Posterior vena cava (tissue), 2 donors: ENCODE measurements at places on chromosomes 13 and 19. TPM values are rescaled to one million over a fixed set of nuclear protein-coding genes. Genes with fewer than 3 reads are reported as not detected.

SLC10A2 gene
- total RNA-seq: not detected

ACP4 gene
- not detected for total RNA-seq

LRRC8E gene
- not detected for total RNA-seq

ZNF536 gene
- total RNA-seq: 2.8 TPM

PRKD2 gene
- 25.6 TPM for total RNA-seq

RETN gene
- 1.2 TPM for total RNA-seq
